ENCODE measurements at places on chromosomes 6 and 20.
A peak's percentile ranks its signal among the peaks of the same experiment; 100 is the strongest.

DNA sequence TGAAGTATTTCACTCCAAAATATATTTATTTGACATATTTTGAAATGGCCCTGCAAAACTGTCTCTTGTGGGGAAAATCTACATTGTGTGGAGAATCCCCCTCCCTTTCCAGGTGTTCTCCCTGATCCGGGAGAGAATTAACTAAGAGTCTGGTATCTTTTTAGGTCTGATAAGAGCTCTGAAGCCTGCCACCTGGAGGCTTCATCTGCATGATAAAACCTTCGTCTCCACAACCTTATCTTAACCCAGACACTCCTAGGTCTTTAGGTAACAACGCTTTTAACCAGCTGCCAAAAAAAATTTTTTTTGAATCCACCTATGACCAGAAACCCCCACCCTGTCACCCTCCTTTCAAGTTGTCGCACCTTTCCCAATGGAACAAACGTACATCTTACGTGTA, 43.0 kb downstream of the FAM184A start:
- DNase-seq = no peak

DNA sequence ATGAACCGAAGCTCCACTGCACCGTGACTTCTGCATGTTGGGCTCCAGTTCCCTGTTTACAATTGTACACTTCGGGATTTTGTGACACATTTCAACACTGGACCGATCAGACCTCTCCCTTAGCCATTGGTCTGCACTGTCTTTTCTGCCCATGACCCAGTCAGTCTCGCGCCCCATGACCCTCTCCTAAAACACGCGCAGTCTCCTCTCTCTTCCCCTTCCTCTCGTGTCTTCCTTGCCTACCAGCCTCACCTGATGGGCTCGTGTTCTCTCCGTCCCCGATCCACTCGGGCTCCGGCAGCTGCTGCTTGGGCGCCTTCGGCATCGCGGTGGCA, 535 bp upstream of the ABCF1 start:
- no peak for DNase-seq

GRCh38 chr6:54987633-54988290, 141.2 kb downstream of the FAM83B start:
- peak; percentile 13 for DNase-seq

DNA sequence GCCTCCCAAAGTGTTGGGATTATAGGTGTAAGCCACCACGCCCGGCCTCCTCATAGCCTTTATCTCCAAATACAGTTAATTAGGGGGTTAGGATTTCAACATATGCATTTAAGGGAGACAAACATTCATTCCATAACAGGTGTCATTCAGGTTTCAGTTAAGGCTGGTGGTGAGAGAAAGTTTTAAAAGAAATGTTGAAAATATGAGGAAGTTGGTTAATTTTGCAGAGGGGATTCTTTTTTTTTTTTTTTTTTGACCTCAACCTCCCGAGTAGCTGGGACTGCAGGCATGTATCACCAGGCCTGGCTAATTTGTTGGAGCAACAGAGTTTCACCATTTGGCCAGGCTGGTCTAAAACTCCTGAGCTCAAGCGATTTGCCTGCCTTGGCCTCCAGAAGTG, 12.5 kb upstream of the EBF4 start:
- DNase-seq = no peak

DNA sequence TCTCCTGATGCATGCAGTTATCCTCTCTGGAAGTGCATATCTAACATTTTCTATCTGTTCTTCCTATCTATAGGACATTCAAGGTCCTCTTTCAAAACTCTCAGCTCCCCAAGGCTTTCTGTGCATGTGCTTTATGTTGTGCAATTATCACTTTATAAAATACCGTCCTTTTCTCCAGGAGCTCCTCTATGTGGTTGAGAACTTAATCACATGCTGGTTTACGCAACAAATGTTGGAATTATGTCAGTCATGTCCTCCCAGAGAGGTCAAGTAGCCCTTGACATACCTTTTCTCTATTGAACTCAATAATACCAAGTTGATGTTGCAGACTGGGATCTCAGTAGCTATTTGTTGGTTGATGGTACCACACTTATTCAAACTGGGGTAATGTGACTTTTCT, 388.4 kb downstream of the BTBD3 start:
- no peak for DNase-seq

DNA sequence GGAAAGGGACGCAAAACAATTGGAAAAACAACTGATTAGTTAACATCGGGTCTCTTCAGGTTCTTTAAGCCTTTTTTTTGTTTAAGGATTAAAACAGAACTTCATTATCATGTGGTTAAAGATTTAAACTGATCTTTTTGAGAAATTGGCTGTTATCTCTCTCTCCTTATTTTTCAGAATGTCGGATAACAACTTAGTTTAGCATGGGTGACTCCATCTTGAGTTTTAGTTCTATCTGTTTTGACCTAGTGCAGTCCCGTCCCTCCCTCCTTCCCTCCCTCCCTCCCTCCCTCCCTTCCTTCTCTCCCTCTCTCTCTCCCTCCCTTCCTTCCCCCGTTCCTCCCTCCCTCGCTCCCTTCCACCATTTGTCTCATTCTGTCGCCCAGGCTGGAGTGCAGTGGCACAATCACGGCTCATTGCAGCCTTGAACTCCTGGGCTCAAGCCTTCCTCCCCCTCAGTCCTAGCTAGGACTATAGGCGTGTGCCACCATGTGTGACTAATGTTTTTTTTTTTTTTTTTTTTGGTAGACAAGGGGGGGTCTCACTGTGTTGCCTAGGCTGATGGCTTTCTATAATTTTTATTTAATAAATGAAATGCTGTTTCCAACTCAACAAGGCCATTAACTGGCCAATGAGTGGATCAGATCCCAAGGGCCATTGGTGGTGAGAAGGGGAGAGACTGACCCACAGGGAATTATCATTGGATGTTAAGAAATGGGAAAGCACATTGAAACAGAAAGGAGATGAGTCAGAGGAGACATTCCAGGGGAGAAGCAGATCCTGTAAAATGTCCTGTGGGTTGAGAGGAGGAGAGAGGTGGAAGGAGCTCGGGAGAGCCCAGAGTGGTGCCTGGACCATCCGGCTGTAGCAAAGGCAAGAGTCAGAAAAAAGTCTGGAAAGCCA, 13.6 kb downstream of the BAK1 start:
- DNase-seq = no peak

DNA sequence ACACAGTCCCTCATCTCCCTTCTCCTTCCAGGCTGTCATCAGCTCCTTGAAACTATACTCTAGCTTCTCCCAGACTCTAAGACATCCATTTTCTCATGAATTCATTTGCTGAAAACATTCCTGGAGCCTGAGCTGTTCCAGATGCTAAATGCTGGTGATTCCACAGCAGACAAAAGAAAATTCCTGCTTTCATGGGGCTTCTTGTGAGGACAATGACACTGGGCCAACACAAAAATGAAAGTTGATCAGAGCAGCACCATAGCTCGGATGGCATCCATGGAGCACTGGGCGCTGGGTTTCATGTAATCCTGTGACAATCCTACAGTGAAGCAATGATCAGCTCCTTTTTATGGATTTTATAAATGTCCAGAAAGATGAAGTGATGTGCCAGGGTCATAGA, 47.4 kb upstream of the STX16 start:
- DNase-seq = no peak

DNA sequence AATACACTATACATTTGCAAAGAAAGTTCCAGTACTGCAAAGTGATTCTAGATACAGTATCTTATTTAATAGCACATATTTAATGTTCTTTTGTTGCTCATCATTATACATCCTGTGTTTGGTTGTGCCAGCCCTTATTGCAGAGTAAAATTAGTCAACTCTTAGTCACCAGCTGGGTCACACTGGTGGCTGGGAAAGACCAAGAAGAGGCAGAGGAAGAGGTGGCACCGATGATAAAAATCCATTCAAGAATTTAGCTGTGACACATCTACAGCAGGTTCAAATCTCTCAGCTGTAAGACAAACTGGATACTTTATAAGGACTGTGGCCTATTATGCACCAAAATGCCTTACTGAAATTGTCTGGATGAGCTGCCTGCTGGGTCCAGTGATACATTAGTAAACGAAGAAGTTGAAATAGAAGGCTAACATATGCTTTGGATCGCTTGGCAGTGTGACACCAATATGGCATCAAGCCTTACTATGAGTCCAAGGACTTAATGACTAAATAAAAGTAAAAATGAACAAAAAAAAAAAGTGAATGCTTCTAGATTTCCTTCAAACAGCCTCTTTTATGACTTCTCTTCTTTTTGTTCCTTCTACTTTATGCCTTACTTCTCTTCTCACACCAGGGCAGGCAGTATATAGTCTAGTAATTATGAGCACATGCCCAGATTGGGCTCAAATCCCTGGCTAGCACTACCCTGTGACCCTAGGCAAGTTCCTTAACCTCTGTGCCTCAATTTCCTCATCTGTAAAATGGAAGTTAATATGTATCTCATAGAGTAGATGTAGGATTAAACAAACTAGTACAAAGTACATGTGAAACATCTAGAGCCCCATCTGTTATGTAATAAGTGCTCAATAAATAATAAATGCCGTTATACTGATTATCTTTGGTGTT, 29.4 kb upstream of the RNF8 start:
- DNase-seq = no peak

- DNase-seq = no peak
These were observed 304.6 kb upstream of the AGPAT4 start for GRCh38 chr6:161578478-161578877.

GRCh38 chr6:149132336-149132735, 185.2 kb upstream of the TAB2 start:
- DNase-seq = no peak

DNA sequence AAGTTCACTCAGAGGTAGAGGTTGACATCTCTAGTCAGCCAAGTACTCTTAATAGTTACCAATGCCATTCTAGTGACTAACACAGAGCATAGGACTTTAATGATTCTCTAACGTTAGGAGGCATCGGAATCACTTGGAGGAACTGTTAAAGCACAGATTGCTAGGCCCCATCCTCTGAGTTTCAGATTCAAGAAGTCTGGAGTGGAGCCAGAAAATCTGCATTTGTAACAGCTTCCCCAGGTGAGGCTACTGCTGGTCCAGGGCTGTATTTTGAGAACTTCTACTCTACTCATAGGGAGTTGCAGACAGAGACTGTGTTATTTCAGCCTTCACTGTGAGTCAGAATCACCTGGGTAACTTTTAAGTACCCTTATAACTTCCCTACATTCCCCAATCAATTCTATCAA, 5.7 kb downstream of the LMBRD1 start:
- peak; percentile 15 for DNase-seq

GRCh38 chr6:108736832-108737231, 111.4 kb upstream of the ARMC2 start:
- DNase-seq = no peak

GRCh38 chr20:18284805-18285533, 3.4 kb upstream of the ZNF133 start:
- no peak for DNase-seq

DNA sequence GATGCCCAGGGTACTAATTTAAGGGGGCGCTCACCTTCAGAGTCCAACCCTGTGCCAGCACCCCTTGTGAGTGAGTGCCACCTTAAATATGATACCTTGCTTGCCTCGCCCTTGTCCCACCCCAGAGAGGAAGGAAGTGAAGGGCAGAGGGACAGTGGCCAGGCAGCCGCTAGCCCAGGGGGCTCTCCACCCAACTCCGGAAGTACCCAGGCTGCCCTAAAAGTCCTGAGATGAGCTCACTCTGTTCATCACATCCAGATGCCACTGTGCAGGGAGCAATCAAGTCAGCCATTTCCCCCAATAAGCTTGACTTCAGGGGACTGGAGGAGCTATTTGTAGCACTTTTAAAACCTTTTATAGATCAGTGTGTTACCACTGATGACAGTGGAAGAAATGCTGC, 25.0 kb upstream of the STX16 start:
- DNase-seq = no peak

GRCh38 chr6:142746524-142746923, 198.5 kb downstream of the HIVEP2 start:
- no peak for DNase-seq

- no peak for DNase-seq
These were observed 52.2 kb downstream of the ADGB start for GRCh38 chr6:146650799-146651481.

GRCh38 chr6:73519926-73520687, 725 bp downstream of the EEF1A1 start:
- DNase-seq = peak; percentile 83

DNA sequence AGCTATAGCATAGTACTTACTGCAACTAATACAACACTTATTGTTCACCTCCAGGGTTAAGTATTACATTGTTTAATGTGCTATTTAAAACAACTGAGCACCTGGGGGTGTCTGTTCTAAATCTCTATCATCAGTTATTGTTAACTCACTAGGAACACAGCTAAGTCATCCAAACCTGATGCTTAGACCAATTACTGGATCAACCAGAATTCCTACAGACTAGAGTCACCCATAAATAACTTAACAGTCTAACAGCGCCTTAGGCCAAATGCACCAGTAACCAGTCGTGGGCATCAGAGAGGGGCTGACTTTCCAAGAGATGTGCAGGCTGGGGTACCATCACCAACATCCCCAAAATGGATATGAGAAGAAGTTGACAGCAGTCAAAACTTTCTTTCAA, 110.7 kb downstream of the ADTRP start:
- DNase-seq = no peak

DNA sequence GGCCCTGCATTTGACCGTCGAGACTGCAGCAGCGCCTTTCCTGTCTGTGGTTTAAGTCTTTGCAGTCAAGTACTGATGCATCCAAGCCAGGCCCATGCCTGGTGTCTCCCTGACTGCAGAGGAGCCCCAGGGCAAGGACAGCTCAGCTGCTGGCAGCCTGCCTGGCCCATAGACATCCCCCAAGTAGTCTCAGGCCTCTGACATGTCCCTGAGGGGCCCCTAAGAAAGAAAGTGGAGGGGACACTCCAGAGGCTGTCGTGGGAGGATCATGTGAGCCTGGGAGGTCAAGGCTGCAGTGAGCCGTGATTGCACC, 18.0 kb downstream of the HRH3 start:
- DNase-seq = peak; percentile 19

GRCh38 chr20:10356628-10357027, 77.4 kb downstream of the MKKS start:
- DNase-seq = no peak

DNA sequence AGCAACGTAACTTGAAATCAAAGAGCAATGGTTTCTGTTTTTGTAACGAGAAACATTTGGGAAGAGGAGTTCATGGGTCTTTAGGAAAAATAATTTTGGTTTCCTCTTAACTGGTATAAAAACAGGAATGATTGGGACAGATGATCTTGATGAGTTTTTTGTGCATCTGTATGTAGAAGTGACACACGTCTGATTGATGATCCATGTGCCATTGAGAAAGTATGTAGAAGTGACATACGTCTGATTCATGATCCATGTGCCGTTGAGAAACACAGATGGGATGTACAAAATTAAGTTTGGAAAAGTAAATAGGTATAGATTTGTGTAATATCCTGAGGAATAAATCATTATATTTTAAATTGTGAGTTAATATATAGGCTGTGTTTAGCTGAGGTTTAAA, 2.1 kb downstream of the KIAA1586 start:
- DNase-seq = no peak
